ENCODE measurements at places on chromosomes 12 and 14.

GRCh38 chr14:96960598-96961116, 163.5 kb downstream of the VRK1 start:
- no peak for DNase-seq

DNA sequence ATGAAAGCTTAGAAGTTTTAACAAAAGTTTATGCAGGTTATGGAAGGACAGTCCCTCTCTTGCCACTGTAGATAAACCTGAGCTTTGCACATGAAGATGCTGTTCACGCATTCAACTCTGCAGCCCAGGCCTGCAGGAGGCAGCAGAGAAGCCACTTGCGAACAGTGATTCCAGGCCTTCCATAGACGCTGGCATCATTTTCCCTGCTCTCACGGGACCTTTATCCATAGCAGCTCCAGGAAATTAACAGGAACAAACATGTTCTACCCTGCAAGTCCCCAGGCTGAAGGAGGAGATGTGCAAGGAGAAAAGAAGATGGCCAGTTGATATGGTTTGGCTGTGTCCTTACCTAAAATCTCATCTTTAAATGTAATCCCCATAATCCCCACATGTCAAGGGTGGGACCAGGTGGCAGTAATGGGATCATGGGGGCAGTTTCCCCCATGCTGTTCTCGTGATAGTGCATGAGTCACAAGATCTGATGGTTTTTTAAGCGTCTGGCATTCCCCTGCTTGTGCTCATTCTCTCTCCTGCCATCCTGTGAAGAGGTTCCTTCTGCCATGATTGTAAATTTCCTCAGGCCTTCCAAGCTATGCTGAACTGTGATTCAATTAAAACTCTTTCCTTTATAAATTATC, 2.0 kb downstream of the ERP27 start:
- no peak for DNase-seq

DNA sequence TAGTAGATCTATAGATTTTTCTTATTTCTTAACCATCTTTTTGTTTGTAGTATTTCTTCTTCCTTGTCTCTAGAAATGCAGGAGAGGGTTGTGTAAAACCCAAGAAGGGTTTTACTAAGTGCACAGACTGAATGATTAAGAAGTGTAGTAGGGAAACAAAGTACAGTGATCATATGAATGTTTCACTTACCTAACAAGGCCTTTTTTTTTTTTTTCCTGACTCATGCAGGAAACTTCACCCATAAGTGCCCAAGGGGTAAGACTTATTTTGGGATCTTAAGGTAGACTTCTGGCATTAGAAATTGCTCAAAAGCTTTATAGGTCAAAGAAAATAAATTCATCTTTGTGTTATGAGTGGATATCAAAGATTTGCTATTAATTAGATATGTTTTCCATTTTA, 10.2 kb downstream of the SCN8A start:
- no peak for DNase-seq

DNA sequence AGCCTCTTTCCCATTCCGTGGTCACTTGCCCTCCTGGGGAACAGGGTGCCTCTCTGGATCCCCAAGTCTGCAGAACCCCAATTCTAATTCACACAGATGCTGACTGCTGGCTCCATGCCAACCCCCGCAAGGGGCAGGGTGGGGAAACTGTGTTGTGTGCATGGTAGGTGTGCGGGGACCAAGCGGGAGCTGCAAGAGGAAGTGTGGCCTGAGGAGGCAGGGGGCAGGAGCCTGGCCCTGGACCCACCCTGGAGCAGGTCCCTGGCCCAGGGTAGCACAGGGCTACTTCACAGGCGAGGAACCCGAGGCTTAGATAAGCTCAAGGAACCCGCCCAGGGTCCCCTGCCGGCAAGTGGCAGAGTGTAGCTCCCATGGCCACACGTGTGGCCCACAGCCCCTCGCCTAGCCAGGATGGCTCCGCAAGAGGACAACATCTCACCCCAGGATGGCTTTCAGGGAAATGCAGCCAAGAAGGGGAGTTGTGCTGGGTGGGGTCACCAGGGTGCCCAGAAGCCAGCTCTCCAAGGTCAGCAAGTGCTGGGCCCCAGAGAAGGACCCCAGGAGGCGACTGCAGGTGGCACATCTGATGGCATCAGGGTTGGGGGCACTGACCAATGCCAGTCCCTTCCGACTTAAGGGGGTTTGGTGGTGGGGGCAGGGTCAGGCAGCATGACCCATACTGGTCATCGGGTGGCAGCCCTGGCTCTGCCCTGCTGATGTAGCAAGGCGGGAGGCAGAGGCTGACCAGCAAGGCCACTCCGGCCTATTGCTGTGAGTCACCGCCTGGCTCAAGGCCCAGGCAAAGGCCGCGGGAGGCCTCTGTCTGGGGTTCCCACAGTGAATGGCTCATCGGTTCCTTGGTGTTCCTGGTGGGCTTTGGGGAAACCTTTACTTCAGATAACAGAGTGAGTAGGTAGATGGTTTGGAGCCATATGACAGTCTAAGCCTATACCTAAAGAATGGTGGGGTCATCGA, 37.3 kb upstream of the EML1 start:
- no peak for DNase-seq

DNA sequence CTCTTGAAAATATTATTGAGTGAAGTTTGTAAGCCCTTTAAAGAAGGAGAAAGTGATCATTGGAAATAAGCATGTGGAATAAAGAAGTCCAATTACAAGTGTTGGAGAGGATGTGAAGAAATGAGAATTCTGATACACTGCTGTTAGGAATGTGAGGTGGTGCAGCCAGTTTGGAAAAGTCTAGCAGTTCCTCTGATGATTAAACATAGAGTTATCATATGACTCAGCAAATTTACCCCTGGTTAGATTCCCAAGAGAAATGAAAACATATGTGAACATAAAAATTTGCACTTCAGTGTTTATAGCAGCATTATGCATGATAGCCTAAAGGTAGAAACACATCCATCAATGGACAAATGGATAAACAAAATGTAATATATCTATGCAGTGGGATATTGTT, 319.9 kb downstream of the AEBP2 start:
- no peak for DNase-seq

DNA sequence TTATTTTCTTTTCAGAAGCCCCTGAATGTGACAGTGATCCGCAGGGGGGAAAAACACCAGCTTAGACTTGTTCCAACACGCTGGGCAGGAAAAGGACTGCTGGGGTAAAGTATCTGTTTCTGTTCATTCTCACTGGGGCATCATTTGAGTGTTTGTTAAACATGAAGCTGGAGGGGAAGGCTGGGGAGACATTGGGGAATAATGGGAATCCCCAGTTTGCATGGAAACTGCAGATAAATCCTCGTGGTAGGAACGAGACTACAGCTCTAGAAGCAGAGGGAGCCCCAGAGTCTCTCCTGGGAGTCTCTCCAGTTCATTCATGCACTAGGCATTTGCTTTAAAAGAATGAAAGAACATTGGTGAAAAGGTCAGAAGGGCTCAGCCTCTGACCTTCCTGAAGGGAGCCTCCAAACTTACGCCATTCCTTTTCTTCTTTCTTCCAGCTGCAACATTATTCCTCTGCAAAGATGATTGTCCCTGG, 2.5 kb upstream of the CFAP251 start:
- no peak for DNase-seq

- DNase-seq: no peak
Observed at GRCh38 chr12:116122628-116123027, 154.9 kb downstream of the MED13L start.

DNA sequence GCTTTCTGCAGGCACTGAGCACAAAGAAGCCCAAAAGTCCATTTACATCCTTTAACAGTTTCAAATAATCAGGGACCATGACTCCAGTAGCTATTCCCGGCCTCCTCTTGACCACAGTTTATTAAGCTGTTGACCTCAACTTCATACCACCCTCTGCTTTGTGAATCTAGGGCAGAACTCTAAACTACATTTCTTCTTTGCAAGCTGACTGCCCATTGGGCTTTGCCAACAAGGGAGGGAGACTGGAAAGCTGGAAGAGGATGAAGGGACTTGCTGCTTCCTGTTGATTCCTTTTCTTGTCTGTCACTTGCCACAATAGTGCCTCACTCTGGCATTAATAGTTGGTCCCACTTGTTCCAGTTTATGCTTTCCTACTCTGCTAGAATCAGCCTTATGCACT, 2.7 kb downstream of the CGRRF1 start:
- DNase-seq: no peak

- DNase-seq: no peak
Observed at GRCh38 chr14:53380052-53380866, 227.1 kb upstream of the DDHD1 start.

- DNase-seq: no peak
Observed at GRCh38 chr14:56808110-56808382, 2.2 kb downstream of the OTX2 start.

GRCh38 chr14:48849741-48850322, 736.3 kb downstream of the RPS29 start:
- DNase-seq: no peak

Data from stimulated activated CD4-positive, alpha-beta T cell treated with anti-CD3 and anti-CD28 coated beads, Interleukin-1b, Interleukin-23, amount 100 ng/mL, for 48 hours (primary cell).